ENCODE measurements at places on chromosomes 2 and 18. TPM values are rescaled to one million over a fixed set of nuclear protein-coding genes. Genes with fewer than 3 reads are reported as not detected.

GRCh38 chr2:163987175-163987940 lies 251.6 kb upstream of the FIGN start:
- no peak overlapping the region for H3K27ac ChIP-seq
- no peaks in the 10 kb centered on the region for H3K36me3 ChIP-seq
- H3K27me3 ChIP-seq, result no peaks in the 10 kb centered on the region

GRCh38 chr2:103138123-103138901 lies 376.5 kb downstream of the TMEM182 start:
- no peak for DNase-seq
- no peaks in the 10 kb centered on the region for H3K4me1 ChIP-seq
- no peak overlapping the region for H3K27ac ChIP-seq
- H3K27me3 ChIP-seq, result no peaks in the 10 kb centered on the region

DNA sequence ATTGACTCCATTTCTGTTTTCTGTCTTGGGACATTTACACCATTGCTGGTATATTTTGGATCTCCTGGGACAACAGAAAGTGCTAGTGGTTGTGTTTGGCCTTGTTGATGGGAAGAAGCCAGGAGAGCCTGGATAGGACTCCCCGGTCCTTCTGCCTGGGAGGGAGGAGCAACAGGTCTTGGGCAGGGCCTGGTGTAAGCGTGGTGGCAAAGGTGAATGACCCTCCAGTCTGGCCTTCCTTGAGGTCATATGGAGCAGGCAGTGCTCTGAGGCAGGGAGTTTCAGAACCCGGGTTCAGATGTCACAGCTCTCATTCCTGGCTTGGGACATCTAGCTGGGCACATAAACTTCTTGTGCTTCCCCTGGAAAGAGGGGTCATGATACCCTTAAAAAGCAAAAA lies 56.0 kb upstream of the RBM44 start:
- no peak overlapping the region for H3K4me3 ChIP-seq
- H3K36me3 ChIP-seq, result peaks cover 36% of the 10 kb centered on the region

The SLC11A1 gene
- total RNA-seq, result 0.49 TPM

GRCh38 chr2:224310943-224311625 lies 90.8 kb downstream of the FAM124B start:
- H3K4me3 ChIP-seq, result no peak overlapping the region
- no peaks in the 10 kb centered on the region for H3K27me3 ChIP-seq
- H3K27ac ChIP-seq, result no peak overlapping the region

Measured in muscle of leg (tissue), 16 donors.